Coronary artery (tissue), 2 donors: ENCODE measurements at places on chromosomes 11 and 22.

DNA sequence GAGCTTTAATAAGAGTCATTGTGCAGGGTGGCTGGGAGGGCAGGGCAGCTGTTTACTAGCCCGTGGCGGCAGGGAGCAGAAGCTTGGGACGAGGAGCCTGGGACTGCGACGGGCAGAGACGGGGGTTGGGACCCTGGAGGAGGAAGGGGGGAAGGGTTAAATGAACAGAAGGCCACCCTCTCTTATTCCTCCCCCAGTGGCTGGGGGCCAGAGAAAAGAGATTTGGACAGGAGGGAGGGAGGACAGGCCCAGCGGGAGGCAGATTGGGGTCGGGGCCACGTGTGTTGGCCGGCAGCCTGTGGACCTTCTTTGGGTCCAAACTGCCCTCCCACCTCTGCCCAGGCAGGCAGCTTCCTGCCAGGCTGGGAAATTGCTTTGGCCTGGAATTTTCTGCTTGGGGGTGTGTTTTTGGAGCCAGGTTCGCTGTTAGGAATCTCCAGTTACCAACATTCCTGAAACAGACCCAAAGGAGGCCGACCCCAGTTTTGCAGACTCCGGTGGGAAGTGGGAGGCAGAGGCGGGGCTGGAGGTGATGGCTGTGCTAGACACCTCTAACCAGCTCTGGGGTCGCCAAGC is 50.2 kb downstream of the APOL3 start:
- DNase-seq: no peak

DNA sequence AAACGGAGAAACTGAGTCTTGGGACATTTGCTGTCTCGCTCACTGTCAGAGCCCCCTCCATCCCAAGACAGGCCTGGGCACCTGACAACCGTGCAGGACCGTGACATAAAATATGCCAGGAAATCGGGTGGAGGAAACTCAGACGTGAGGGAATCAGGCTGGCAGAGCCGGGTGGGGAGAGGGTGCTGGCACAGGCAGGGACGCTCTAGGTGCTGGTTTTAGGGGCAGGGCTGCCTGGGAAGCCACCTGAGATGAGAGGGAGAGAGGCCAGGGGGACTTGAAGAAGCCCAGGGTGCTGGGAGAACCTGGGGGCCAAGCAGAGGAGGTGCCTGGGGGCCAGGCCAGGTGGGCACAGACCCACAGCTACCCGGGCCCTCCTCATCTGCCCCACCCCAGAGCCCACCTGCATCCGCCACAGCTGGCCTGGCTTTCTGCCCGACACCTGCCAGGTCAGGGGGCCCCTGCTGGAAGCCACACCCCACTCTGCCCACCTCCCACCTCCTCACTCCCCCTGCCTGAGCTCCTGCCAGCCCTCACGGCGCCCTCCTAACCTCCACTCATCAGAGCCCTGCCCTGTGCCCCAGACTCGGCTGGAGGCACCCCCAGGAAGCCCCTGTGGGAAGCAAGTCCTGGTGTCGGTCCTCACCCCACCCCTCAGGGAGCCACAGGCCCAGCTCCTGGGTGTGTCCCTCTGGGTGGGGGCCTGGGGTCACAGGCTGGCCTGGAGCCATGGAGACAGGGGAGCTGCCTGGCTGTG is 27.3 kb upstream of the MUC5AC start:
- DNase-seq: no peak

- DNase-seq: no peak
These were observed 21.5 kb downstream of the KCTD21 start for GRCh38 chr11:78166855-78167469.

GRCh38 chr11:4881860-4882500 is at the start of gene OR51T1:
TSS of gene OR51T1 (plus strand) at chr11:4881900. CDS start at chr11:4881900, 0 bp downstream.
- DNase-seq: no peak

DNA sequence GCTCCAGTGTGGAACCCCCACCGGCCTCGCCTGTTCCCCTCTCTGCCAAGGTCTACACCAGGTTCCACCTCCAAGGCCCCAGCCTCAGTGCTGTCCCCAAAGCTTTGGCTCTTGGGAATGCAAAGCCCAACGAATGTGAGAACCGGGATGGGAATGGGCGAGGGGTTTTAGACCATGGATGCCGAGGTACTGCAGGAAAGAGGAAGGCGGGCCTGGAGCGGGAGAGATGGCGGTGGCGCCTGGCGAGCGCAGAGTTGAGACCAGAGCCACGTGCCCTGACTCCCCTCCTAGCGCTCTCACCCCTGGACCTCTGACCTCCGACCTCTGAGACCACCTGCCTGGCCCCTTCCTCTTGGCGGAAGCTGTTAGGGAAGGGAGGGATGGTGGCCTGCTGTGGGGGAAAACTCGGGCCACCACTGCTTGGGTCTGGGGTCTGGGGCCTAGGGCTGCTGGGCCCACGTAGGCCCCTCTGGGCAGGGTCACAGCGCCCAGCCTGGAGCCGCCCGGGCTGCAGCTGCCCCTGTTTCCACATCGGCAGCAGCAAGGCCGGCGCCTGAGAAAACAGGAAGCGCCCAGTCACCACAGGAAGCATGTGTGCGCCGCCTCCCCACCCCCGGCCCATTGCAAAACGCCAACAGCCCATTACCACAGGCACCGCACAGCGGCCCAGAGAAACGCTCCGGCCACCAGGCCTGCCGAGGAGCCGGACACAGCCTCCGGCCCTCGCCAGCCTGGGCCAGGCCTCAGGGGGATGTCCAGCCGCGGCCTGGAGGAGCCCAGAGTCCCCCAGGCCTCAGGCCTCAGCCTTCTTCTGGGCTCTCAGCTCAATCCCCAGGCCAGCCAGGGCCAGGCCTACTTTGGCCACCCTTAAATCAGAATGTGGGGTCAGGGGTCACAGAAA is 13.8 kb upstream of the SLC39A13 start:
- DNase-seq: no peak

DNA sequence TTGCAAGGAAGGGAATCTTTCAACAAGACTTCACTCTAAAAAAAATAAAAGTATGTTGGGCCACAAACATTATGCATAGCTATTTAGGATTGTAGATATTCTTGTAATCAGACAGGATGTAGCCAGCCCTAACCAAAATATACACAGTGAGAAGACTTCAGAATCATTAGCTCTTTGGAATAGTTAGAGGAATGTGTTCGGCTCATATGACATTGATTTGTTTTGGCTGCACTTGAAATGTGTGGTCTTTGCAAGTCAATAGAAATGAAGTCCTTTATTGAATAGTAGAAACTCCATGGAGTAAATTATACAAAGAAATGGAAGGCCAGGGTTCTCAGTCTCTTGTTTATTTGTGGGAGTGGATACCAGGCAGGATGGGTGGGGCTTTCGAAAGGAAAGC is 692.1 kb downstream of the NTM start:
- DNase-seq: no peak

DNA sequence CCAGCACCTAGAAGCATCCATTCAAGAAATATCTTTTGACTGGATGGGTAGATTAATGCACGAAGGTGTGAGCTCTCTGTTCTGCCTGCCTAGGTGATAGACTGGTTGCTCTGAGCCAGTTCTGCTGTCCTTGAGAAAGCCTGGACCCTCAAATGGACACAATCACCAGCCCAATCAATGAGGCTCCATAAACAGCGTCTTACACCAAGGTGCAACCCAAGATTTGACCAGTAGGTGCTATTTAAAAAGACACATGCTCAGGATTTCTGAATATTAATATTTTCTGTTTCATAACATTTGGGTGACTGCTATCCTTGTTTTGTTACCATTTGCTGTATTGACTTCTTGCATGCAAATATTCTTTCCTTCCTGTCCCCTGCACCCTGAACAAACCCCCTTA is 39.0 kb downstream of the PAMR1 start:
- DNase-seq: no peak

GRCh38 chr22:45291061-45291930 is 6.5 kb downstream of the UPK3A start:
- DNase-seq: no peak

DNA sequence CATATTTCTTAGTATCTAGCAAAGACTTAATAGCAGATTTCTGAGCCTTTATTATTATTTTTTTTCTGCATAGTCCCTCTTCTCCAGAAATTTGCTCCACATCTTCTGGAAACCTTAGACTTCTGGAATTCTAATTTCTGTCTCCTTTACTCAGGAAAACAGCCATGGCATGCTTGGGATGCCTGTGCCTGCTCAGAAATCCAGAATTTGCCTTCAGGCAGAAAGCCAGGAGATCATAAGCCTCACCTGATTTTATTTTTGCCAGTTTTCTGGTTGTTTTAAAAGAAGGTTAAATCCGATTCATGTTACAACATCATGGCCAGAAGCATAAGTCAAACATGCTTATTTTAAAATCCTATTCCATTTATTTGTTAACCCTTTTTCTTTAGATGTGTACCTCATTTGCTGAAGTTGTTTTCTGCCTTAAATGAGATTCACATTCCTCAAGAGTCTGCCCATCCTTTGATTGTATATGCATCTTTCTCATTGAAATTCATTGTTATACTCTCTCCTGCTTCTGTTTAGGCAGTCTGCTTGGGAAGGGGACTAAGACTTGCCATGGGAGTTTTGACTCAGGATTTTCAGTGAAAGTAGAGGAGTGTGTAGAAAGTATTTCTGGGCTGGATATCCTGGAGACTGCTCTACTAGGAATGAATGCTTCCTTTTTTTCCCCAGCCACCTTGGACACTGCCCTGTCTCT is 37.1 kb downstream of the SIK2 start:
- DNase-seq: no peak

- no peak for DNase-seq
These were observed 6.5 kb upstream of the RBM14 start for GRCh38 chr11:66609721-66610617.

- no peak for DNase-seq
These were observed 326.0 kb downstream of the CASP12 start for GRCh38 chr11:104572279-104572678.

GRCh38 chr22:27533105-27533745 is 268.3 kb downstream of the MN1 start:
- DNase-seq: no peak

DNA sequence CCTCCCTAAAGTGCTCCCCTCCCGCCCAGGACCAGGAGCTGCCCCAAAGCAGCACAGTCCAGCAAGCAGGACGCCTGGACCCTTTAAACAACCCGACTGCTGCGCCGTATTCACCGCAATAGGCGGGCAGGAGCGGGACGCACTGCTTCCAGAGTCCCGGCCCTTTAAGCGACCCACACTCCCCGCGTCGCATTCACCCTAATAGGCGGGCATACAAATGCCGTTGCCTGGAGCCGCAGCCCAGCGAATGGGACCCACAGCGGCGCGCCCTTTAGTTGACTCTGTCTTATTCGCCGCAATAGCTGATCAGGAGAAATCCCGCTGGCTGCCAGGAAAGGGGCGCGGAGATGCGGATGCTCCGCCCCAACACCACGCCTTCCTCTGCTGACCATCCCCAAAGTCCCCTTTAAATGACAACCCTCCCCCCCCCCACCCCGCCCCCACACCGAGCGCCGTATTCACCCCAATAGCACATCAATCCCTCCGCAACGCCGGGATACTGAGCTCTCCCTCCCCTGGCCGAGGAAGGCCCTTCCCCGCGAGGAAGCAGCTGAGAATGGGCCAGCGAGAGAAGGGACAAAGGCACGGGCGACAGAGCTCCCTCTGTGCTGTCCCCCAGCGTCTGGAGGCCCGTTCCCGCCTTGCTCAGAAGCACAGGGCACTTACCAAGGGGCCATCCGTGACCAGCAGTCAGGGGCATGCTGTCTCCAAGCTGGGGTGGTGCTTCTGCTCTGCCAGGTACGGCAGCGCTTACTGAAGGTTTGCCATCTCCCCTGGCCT is 4.7 kb downstream of the OSBPL5 start:
- peak; percentile 94 for DNase-seq
